ENCODE measurements at places on chromosomes 12 and 14.

DNA sequence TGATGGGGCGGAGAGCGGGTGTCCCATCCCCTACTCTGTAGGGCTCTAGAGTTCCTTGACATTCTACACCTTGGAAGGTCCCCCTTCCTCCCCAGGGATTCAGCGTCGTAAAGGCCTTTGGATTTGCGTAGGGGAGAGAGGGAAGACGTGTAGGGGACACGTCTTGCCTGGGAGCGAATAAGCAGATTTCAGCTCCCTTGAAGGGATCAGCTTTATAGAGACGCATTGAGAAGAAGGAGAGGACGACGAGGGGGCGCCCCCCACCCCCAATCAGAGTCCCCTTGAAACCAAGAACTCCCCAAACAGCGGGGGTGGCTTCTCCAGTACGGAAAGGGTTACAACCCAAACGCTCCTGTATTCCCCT is 324 bp downstream of the CALCOCO1 start:
- no peak for DNase-seq

DNA sequence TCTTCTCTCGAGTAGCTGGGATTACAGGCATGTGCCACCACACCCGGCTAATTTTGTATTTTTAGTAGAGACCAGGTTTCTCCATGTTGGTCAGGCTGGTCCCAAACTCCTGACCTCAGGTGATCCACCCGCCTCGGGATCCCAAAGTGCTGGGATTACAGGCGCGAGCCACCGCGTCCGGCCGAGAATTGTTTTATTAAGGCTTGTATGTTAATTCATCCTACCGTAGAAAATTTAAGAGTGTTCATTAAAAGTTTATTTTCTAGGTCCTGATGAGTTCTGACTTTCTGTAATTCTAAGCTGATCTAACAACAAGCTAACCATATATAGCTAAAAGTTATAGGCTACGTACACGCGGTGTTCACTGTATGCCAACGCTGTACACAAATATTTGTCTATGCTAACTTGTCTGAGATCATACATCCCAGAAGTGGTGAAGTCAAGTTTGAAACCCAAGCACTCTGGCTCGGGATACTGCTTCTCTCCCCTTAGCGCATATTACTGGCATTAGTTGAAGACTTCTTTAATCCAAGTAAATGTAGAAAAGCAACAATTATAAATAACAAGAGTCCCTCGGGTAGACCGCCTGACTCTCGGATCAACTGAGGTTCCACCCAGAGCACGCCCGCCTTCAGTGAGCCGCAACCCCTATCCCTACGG is 570 bp upstream of the MRPS35 start:
- DNase-seq, result peak; percentile 55

DNA sequence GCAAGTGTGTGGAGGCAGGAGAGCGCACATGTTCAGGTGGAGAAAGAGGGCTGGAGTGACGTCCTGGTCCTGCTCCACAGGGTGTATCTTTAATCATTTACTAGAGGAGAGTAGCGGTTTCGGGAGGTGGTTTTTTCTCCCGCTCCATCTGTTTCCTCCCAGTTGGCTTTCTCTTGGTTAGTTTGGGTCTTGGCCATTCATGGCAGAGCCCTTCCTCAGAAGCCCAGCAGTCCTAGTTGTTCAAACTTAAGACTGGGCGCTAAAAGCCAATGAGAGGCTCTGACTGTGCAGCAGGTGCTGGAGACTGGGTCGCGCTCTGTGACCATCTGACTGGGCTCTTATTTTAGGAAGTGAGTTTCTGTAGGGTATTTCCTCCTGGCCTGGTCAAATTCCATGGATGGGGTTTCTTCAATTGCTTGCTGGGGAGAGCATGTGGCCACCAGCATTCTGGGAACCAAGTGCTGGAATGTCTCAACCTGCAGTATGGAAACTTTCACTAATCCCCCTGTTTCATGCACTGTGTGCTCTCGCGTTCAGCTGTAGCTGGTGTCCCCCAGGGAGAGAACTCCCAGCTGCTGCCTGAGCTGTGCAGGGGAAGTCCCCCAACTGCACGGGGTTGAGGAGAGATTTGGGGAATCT is 27.4 kb upstream of the TSPAN9 start:
- DNase-seq, result no peak

DNA sequence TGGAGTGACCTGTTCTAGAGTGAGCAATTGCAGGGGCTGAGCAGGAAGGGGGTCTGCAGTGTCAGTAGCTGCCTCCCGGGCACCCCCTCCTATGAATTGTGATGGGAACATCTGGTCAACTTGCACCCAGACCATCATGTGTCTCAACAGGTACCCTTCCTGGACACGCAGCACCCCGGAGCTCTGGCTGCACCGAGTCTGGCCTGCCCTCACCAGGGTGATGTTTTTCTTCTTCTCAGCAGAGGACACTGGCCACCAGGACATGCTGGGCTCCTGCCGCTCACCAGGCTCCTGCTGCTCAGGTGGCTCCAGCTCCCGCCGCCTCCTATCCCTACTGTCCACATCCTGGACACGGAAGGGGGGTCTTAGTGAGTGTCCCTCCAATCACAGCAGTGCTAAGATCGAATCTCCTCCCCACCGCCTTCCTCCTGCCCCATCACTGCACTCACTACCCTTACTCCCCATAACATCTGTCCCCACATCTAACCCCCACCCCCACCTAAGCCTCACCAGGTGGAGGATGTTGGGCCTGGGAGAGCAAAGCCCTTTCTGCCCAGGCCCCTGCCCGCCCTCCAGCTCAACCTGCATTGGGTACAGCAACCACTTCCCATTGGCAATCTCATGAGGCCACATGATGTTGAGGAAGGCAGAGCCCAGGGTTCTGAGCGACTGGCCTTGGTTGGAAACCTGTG is 14.9 kb downstream of the ITGA7 start:
- no peak for DNase-seq

- DNase-seq, result no peak
These were observed 21.9 kb upstream of the ZFP36L1 start for GRCh38 chr14:68814539-68815297.

GRCh38 chr12:5402009-5402935 is 29.6 kb upstream of the NTF3 start:
- no peak for DNase-seq

DNA sequence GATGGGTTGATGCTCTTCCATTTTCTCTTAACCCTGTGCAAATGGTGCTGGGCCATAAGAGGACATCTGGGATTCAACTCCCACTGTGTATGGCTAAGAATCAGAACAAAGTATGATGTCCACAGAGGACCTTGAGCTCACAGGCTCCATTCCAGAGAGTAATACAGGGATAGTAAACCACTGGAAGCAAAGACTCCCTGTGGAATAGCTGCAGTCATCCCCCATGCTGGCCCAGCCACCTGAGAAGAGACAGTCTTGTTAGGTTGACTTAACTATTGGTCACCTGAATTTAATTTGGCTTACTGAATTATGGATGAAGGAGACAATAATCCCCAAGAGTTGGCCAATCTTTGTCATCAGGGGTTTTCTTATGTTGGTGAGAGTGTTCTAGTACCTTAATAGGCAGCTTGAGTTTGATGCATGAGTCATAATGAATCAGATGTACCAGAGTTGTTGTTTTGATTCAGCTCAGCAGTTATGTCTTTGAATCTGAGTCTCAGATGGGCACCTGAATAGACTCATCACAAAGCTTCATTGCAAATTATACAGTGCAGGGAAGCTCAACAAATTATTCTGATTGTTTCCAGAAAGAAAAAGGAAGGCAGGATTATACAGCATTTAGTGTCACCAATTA is 122.7 kb downstream of the SSPN start:
- DNase-seq, result peak; percentile 63

GRCh38 chr14:73786636-73787485 is 64.8 kb upstream of the PTGR2 start:
- DNase-seq, result no peak

- DNase-seq, result no peak
These were observed 68.6 kb downstream of the SLC25A47 start for GRCh38 chr14:100391724-100392123.
